ENCODE measurements at places on chromosomes 1 and 21.
A peak's percentile ranks its signal among the peaks of the same experiment; 100 is the strongest.

- DNase-seq = no peak
Observed at GRCh38 chr1:183091181-183091580, 68.0 kb downstream of the LAMC1 start.

DNA sequence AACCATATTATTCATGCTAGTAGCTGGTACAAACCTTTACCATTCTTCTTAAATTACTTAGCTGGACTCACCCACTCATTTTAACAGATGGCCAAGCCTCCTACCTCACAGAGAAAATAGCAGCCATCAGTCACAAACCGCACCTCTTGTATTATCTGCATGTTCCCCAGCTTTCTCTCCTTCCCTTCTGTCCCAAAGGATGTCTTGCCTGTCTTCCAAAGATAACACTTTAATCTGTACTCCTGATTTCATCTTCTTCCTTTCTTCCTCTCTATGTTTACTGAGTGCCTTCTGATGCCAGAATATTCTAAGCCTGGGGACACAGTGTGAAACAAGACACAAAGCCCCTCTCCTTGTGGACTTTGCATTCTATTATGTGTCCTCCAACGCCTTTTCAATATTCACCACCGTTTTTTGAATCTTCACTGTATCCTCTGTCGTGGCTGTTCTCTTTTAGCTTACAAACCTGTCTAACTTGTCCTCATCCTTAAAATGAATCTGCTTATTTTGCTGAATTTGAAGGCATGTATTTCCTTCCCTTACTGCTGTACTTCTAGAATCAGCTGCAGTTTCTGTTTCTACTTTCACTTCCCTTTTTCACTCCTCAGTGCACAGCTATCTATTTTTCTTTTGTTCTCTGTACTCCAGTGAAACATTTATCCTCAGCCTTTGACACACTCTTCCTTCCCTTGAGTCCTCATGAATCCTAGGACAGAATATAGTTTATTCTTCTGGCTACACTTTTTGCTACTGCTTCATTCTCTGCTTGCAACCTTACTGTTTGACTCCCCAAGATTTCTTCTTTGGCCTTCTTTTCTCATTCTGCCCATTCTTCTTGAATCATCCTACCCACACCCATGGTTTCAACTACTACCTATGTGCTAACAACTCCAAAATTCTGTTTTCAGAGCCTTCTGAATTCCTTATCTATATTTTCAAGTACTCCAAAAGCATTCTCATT is 216.9 kb upstream of the SAMSN1 start:
- DNase-seq = no peak

DNA sequence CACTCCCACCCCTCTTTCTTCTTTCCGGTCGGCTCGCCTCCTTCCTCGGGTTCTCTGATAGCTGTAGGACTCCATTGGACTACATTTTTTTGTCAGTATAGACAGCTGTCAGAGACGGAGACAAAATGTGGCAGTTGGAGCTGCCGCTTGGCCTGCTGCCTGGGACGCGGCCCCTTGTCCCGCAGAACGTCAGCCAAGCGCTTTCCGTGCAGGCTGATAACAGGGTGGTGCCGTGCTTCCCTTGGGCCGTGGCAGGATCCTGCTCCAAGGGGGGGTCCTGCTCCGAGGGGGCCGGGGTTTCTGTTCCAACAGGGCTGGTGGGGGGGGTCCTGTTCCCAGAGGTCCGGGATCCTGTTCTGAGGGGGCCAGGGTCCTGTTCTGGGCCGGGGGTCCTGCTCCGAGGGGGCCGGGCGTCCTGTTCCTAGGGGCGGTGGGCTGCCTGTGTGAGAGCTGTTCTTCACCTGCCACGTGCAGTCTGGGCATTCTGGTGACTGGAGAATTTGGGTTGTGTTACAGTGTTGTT is 4.9 kb downstream of the SKI start:
- no peak for DNase-seq

- no peak for DNase-seq
Observed at GRCh38 chr21:43879348-43880110, 14.5 kb downstream of the AGPAT3 start.

DNA sequence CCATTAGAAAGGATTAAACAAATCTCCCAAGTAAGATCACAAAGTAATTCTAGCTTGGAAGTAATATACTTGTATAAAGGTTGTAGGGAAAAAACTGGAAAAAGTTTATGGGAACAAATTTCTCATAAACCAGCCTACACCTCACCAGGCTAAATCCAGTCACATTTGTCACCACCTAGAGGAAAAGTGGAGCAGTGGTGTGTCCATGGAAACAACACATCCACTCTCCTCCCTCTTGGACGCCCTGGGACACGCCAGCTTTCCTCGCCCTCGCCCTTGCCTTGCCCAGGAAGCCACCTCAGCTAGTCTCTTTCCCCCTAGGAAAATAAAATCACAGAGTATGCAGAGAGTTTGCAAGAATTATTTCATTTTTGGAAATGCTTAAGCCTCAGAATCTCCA is 2.2 kb downstream of the PALMD start:
- peak; percentile 42 for DNase-seq

DNA sequence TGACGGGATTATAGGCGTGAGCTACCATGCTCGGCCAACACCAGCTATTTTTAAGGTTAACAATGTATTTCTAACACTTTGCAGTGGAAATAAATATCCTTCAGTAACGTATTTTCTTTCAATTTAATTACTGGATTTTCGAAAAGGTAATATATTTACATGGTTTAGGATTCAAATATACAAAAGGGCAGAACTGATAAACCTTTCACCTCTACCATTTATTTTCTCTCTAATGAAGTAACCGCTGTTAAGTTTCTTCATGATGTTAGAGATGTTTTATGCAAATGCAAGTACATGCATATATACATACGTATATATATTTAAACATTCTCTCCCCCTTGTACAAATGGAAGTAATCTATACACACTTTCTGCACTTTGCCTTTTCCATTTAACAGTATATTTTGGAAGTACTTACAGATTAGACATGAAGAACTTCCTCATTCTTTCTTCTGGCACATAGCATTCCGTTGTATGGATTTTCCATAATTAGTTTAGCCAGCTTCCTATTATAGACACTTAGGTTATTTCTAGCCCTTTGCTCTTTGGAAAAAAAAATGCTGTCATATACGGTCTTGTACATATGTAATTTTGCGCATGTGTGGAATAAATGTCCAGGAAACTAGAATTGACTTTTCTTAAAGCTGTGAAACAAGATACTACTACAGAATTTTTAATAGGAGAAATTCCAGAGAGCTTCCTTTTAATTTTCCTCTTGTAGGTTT is 14.9 kb upstream of the HJV start:
- DNase-seq = no peak

- DNase-seq = no peak
Observed at GRCh38 chr21:33696465-33696864, 54.2 kb downstream of the ITSN1 start.

DNA sequence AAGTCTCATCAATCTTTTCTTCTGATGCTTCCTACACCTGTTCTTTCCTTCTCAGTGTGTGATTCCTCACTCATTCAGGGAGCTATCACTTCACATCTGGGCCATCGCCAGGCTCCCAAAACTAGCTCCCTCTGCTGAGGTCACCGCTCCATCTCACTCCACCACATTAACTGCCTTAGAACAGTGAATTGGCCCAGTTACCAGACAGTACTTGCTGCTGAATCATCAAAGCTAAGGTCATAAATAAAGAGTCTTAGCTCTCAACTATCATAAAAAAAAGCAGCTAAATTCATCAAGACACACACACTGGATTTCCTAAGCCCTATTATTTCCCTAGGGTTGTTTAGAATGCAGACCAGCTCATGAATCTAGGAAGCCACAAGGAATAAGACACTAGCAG is 18.8 kb upstream of the SRM start:
- no peak for DNase-seq

- DNase-seq = no peak
Observed at GRCh38 chr1:38394303-38394702, 347.7 kb upstream of the POU3F1 start.

DNA sequence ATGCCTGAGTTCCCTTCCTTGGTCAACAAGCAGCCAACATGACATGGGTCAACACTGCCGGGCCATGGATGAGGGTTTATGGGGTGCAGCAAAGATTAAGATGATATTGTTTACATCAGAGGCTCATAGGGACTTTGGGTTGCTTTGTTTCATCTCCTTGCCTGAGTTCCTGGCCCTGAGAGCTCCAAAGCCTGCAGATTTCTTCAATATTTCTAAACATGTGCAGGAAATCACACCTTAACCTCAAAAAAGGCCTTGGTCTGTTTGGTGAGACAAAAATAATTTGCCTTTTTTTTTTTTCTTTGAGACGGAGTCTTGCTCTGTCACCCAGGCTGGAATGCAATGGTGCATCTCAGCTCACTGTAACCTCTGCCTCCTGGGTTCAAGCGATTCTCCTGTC is 876 bp downstream of the SLAMF8 start:
- no peak for DNase-seq

- DNase-seq = no peak
Observed at GRCh38 chr1:94871031-94871430, 50.9 kb downstream of the SLC44A3 start.

- DNase-seq = peak; percentile 5
Observed at GRCh38 chr1:240768979-240769378, 157.0 kb upstream of the GREM2 start.

GRCh38 chr1:113545210-113545609 is 154.9 kb downstream of the MAGI3 start:
- no peak for DNase-seq

- DNase-seq = peak; percentile 24
Observed at GRCh38 chr1:87449348-87449963, 120.8 kb downstream of the LMO4 start.

Data from SK-N-DZ (cell line).